Astrocyte of the spinal cord (primary cell): ENCODE measurements at places on chromosomes 7 and 10.
A peak's percentile ranks its signal among the peaks of the same experiment; 100 is the strongest.

GRCh38 chr10:9766762-9767161, 1250.9 kb upstream of the CELF2 start:
- DNase-seq, result no peak

DNA sequence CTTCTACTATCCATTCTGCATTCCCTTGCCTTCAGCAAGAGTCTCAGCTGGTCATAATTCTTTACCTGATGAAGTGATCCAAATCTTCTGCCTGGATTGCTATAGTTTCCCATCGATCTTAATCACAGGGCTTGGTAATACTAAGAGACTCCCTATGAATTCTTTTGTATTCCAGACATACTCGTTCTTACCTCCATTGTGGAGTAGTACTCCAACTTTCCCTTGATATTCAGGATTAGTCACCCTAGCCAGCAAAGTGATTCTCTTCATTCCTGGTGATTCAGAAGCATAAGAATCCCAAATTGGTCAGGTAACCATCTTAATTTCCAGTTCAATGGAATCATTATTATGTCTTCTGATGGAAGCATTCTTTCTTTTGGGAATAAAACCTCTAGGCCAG, 96.7 kb downstream of the TWIST1 start:
- DNase-seq, result peak; percentile 59

- DNase-seq, result no peak
Measured at GRCh38 chr7:70673778-70674570, 458.0 kb upstream of the GALNT17 start.

GRCh38 chr10:50538555-50539398, 85.0 kb downstream of the SGMS1 start:
- DNase-seq, result no peak

GRCh38 chr10:70987396-70988130, 99.2 kb upstream of the PCBD1 start:
- no peak for DNase-seq

DNA sequence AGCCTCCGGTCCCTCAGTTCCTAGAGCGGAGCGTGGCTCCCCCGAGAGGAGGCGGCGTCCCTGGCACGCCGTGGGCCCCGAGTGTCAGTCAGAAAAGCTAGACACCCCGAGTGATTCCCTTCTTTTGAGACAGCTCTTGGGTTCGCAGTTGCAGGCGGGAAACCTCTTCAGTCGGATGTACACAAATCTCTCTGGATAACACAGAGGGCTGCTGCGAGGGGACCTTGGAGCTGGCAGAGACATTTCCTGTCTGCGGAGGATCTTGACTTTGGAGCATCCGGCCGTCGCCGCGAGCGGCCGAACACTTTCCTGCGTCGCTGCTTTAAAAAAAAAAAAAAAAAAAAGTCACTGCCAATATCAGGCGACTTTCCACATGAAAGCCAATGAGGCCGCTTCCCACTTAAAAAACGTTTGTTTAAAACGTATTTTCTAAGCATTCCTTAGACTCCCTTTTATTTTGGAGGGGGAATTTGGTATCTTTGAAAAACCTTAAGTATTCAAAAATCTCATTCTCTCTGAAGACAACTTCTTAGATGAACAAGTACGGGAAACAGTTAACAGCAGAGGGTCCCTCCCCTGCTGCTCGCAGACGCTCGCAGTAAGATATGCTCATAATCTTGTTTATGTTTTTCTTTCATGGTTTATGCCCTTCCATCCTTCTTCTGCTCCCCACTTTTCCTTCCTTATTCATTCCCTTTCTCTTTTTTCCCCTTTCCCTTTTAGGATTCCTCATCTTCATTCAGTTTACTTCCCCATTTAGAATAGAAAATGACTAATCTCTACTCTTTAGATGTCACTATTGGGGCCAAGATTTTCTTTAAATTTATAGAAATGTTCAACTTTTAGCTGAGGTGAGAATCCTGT, 10.0 kb downstream of the HHEX start:
- peak; percentile 50 for DNase-seq

- DNase-seq, result no peak
Measured at GRCh38 chr10:46310851-46311250, 24.1 kb downstream of the ANTXRL start.

- DNase-seq, result no peak
Measured at GRCh38 chr10:51602326-51602725, 97.1 kb downstream of the CSTF2T start.

DNA sequence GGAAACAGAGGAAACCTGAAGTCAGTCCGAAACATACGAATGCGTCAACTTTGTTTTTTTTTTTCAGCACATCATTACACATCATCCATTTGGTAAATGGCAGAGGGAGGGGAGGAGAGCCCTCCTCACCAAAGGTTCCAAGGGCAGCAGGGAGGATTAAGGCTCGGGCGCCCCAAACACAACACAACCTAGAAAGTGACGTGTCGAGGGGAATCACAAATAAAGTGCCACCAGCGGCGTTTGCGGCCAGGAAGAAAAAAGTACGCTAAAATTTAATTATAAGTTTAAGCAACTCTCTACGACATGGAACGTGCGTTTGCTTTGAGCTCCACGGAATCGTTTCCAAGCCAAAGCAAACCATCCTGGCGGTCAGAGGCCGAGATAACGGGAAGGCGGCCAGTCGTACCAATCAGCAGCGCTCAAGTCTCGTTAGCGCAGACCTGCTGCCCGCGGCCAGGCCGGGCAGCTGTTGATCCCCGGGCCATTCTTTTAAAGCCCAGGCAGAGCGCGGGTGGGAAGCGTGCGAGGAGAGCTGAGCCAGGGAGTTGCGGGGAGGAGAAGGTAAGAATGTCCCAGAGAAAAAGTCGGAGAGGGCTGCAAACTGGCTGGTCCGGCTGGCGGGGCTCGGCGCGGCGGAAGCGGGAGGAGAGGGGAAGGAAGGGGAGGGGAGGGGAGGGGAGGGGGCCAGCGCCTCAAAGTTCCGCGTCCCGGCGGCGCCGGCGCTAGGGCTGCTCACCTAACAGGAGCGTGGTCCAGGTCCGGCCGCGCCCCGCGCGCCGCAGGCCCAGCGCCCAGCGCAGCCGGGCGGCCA, 719 bp downstream of the DPY19L1 start:
- DNase-seq, result peak; percentile 63

DNA sequence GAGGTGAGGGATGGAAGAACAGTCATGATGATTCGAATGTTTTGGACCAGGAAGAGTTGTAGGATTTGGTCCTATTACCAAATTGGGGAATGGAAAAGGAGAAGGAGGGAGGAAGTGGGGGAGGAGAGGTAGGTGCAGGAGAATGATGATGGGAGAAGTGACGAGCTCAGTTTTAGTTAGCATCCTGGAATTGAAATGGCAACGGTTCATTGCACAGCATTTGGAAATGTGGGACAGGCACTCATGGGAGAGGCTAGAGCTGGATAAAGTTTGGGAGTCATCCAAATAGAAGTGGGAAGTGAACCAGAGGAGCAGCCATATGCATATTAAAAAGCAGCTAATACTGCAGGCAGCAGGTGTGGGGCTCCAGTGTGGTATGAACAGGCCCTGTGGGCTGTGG, 253.6 kb downstream of the SORCS3 start:
- no peak for DNase-seq

- peak; percentile 50 for DNase-seq
Measured at GRCh38 chr7:138890499-138891445, 90.4 kb downstream of the KIAA1549 start.

DNA sequence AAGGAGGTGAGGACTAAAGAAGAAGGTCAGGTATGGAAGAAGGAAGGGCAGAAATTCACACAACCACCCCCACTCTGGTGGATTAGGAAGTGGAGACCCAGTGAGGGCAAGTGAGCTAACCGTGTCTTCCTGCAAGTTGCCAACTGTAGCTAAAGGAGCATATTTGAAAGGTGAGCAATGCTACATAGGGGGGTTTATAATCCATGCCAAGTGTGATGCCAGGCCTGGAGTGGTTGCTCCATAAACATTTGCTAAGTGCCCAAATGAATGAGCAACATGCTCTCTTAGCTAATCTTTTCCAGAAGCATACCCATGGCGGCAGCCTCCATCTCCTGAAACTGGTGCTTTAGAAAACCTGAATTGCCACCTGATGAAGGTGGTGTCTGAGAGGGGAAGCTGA, 121.6 kb downstream of the LRRC18 start:
- no peak for DNase-seq

- peak; percentile 20 for DNase-seq
Measured at GRCh38 chr7:131108212-131108940, 219.3 kb upstream of the MKLN1 start.

DNA sequence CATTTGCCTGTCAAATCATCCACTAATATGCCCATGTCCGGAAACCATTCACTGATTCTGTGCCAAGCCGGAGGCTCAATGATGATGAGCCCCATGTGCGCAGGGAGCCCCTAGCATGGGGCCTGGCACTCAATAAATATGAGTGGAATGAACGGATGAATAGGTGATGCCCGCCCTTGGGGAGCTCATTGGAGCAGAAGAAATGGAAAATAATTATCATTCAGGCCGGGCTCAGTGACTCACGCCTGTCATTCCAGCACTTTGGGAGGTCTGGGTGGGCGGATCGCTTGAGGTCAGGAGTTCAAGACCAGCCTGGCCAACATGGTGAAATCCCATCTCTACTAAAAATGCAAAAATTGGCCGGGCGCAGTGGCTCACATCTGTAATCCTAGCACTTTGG, 11.0 kb downstream of the RHBDD2 start:
- DNase-seq, result peak; percentile 40

- DNase-seq, result no peak
Measured at GRCh38 chr7:285731-286130, 4.2 kb upstream of the FOXL3 start.

DNA sequence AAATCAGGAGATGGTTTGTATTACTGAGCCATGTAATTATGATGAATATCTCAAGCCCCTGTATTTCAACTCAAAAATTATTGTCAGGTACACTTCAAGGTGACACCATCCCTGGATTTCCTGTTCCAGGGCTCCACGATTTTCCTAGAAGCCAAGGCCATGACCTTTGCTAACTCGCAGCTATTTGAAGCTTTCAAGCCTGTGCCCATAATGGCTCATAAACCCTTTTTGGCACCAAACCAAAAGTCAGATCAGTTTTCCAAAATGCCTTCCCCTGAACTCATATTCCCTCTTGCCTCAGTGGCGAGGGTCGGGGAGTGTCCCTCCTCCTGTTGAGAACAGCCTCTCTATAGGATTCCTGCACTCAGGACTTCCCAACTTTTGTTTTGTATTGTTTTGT, 70.8 kb downstream of the HIP1 start:
- DNase-seq, result no peak

- DNase-seq, result no peak
Measured at GRCh38 chr7:76073335-76073990, 25.6 kb downstream of the MDH2 start.

GRCh38 chr7:128908750-128909624, 1.5 kb downstream of the KCP start:
- DNase-seq, result no peak

DNA sequence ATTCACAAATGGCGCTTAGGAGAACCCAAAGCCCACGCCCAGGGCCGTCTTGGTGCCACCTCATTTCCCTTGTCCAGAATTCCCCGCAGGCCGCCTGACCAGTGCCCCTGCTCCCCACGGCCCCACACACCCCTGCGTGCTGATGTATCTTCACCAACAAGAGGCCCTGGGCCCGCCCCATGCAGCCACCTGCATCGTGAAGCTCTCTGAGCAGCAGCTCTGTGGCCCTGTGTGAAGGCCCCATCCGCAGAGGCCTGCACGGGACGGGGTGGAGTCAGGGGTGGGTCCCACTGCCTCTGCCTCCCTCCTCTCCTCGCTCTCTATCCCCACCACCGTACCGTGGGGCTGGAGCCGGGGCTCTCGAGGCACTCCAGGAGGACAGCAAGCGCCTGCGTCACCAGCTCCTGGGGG, 14.7 kb downstream of the BRAT1 start:
- no peak for DNase-seq

- no peak for DNase-seq
Measured at GRCh38 chr10:60722623-60723022, 55.7 kb upstream of the CDK1 start.

DNA sequence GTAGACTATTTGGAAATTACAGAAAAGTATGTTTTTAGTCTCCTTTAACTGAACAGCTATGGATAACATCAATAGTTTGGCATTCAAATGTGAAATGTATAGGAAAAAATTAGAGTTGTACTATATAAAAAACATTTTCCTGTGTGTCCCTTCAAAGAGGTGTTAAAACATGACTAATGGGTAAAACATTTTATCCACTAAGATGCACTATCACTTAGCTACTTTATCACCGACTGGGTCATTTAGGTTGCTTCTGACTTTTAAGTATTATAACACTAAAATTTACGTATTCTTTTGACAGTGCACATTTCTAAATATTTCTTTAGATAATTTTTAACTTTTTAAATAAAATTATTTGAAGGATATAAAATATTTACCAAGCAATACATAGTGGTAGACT, 77.6 kb downstream of the UBE2H start:
- DNase-seq, result no peak

- no peak for DNase-seq
Measured at GRCh38 chr7:158356454-158356853, 231.2 kb downstream of the PTPRN2 start.

GRCh38 chr7:47380325-47381133, 201.4 kb downstream of the TNS3 start:
- peak; percentile 58 for DNase-seq

DNA sequence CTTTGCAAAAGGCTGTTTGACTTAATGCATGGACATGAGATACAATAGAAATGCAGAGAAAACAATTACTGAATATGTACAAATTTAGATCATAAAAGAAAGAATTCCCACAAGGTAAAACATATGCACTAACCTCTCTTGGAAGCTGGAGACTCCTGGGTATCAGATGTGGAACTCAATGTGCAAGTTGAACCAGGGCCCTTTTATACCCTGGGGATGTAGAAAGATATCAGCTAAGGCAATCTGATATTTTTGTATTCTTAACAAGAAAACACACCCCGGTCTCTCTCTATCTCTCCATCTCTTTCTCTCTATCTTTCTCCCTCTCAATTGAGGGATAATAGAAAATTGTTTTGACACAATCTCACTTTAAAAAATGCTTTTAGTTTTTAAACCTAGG, at the start of gene IDI2:
TSS of gene IDI2 (minus strand) at position 177 of the 400 bp plus-strand sequence. CDS start 1,136 bp downstream, outside the sequence.
- DNase-seq, result no peak

DNA sequence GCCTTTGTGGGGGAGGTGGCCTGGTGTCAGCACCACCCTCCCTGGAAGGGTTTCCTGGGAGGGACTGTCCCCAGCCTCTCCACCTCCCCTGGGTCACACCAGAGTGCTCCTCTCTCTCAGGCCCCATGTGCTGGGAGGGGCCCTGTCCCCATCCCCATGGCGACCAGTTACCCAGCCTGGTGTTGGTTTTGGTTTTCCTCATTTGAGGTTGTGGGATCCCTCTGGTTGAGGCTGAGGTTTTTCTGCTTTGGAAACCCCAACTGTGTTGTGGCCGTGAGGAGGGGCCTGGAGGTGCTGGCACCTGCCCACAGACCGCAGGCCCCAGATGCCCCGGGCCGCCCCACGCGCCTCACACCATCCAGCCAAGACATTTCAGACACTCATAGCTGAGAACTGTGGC, 106.3 kb downstream of the GRK5 start:
- DNase-seq, result no peak
